ENCODE measurements at places on chromosomes 2 and 18.

DNA sequence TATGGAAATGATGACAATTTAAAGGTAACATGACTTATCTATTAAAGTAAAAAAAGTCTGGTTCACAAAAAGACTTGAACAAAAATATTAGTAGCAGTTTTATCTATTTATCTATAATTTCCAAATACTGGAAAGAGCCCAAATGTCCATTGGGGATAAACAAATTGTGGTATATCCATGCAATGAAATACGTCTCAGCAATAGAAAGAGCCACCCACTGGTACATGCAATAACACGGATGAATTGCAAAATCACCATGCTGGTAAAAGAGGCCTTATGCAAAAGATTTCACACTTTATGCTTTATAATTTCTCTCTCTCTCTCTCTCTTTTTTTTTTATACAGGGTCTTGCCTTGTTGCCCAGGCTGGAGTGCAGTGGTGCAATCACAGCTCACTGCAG lies 91.4 kb upstream of the ASAP2 start:
- DNase-seq, result no peak

- DNase-seq, result peak; percentile 23
Observed at GRCh38 chr2:98412751-98413458, 31.8 kb upstream of the INPP4A start.

DNA sequence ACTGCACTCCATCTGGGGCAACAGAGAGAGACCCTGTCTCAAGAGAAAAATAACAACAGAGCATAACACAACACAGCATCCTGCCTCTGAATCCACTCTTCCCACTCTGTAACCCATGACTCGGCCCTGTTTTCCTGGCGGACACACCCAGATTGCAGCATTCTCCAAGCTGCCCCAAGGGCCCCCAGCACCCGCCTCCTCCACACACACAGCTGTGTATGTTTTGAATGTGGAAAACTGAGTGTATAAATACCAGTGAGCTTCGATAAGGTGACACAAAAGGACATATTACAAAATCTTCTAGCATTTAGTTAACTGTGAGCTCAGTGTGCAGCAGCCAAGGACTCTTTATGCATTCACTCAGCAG lies 13.0 kb downstream of the IMPA2 start:
- no peak for DNase-seq

GRCh38 chr2:170503971-170504809 lies 210.9 kb upstream of the SP5 start:
- no peak for DNase-seq

- DNase-seq, result no peak
Observed at GRCh38 chr2:61438670-61439069, 32.2 kb downstream of the USP34 start.

GRCh38 chr2:26576565-26577441 lies 64.4 kb downstream of the CIB4 start:
- no peak for DNase-seq

- no peak for DNase-seq
Observed at GRCh38 chr2:64145714-64146113, 1.5 kb upstream of the PELI1 start.

- DNase-seq, result no peak
Observed at GRCh38 chr18:48958951-48959350, 8.2 kb upstream of the SMAD7 start.

- no peak for DNase-seq
Observed at GRCh38 chr2:86223140-86223926, 24.1 kb downstream of the MRPL35 start.

DNA sequence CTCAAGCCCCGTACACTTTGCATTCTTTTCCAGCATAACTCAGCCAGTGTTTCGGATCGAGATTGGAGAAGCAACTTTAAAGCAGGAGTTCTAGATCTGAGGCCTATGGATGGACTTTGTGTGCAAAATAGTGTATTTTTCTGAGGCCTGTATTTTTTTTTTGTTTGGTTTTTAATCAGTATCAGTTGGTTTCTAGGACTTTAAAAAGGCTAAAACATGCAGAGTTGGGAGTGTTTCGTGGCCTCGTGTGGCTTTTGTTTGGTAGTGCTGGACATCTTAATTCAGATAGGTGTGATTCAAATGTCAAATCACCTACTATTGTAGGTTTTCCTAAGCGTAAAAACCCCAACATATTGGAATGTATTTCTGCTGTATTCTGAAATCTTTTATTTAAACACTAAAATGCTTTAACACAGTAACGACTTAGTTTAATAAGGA lies 282 bp upstream of the PUS10 start:
- no peak for DNase-seq

DNA sequence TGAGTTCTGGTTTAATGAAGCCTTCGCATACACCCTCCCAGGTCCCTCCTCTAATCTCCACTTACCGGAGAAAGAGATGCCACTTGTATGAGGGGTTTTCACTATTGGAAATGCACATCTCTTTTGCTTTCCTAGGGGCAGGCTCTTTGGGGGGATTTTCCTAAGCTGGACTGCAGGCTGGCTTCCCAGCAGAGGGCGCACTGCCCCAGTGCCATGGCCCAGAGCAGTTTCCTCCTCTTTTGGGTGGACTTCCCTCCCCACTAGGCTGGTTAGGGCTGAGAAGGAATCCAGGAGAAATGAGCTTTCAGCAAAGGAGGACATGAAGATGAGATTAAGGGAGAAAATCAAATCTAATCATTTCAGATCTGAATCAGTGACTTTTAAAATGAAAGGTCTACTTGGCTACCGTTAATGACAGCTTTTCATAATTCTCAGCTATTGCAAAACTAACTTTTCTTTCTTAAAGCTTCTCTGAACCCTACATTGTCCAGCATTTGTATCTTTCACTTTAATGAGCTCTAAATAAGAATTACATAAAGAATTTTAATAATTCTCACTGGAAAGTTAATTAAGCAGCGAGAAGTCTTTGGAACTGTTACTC lies 784.1 kb upstream of the FANCL start:
- DNase-seq, result no peak

DNA sequence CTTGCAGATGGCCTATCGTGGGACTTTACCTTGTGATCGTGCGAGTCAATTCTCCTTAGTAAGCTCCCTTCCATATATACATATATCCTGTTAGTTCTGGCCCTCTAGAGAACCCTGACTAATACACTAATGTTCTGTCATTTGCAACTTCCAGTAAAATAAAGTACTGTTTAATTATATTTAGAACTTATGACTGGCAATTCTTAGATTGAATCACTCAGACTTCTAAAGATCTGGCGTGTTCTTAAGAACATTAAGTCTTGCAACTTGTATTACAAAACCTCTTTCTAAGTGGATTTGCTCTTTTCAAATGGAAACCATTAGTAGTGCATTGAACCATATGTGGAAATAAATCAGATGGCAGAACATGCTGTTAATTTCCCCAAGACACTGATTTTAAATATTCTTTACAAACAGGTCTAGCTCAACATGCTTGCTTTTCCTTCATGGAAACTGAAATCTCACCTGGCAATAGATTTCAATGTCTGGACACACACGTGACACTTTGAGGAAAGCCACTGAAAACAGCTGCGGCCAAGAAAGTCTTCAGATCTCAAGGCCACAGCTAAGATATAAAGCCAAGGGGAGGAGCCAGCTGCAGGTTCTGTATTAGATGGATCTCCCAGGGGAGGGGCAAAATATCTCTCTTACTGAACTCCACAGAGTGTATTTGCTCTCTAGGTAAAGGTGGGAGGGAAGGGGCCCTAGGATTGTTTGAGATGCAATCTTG lies 50.6 kb downstream of the PMAIP1 start:
- DNase-seq, result no peak

- no peak for DNase-seq
Observed at GRCh38 chr2:17879913-17880274, 1.4 kb downstream of the KCNS3 start.

GRCh38 chr2:193199322-193199721 lies 1004.6 kb upstream of the TMEFF2 start:
- no peak for DNase-seq

GRCh38 chr18:22964722-22965121 lies 31.6 kb downstream of the RBBP8 start:
- no peak for DNase-seq

- no peak for DNase-seq
Observed at GRCh38 chr18:70907673-70908072, 618.8 kb downstream of the SOCS6 start.

- no peak for DNase-seq
Observed at GRCh38 chr18:21452796-21453510, 147.6 kb downstream of the ESCO1 start.

GRCh38 chr2:72090271-72090720 lies 57.4 kb downstream of the CYP26B1 start:
- no peak for DNase-seq

DNA sequence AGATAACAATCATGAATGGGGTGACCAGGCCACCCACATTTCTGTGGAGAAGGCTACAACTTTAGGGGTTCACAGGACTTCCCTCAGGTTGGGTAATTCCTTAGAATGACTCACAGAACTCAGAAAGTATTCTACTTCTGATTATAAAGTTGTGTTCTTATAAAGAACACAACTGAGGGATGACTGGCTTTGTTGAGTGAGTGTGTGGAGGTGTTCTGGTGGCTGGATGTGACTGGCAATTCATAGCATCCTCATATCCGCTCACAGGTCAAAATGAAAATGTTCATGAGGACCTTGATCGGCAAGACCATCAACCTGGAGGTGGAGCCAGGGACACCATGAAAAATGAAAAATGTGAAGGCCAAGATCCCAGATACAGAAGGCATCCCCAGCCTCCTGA lies 143.3 kb upstream of the CAB39 start:
- no peak for DNase-seq

- DNase-seq, result no peak
Observed at GRCh38 chr18:24443870-24444269, 16.6 kb upstream of the HRH4 start.

- DNase-seq, result no peak
Observed at GRCh38 chr2:236576953-236577352, 7.3 kb downstream of the ACKR3 start.

DNA sequence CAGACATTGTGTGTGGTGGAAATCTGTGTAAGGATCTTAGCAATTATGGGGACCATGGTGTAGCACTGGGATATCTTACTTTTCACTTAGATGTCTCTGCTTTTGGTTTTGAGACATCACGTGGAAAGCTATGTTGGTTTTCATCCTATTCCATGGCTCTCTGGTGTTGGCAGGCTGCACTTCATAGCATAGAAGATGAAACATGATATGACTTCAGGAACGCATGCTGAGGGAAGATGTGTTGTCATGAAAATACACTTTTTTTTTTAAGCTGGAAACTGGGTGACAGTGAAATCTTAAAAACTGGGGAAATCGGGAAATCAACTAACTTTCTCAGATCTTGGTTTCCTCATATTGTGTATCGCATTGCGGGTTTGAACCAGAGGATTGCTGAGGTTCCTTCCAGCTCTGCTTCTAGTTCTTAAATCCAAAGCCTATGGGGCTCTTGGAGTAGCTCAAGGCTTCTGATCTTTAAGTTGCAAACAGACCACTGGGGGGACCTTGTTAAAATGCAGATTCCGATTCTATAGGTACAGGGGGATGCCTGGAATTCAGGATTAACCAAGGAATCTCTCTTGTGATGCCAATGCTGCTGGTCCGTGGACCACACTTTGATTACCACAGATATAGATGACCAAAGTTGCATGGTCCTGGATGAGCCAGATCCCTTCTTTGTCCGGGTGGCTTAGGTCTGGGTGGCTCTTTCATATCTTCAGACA lies 160.7 kb downstream of the SH3RF3 start:
- no peak for DNase-seq

- DNase-seq, result no peak
Observed at GRCh38 chr2:182650704-182651103, 65.4 kb upstream of the DNAJC10 start.

DNA sequence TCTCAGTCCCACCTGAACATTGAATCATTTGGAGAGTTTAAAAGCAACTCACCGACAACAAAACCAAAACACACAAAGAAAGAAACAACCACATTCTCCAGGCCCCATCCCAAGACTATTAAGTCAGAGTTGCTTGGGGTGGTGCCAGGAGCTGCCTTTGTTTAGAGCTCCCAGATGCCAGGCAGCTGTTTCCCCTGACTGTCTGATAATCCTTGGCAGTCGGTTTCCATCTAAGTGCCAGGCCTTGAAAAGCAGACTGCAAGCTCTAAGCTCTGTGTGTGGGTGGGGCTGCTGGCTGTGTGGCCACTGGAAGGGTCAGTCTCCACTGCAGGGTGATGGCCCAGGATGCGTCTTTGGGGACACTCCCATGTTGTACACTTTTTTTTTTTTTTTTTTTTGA lies 255.3 kb upstream of the AGAP1 start:
- no peak for DNase-seq

DNA sequence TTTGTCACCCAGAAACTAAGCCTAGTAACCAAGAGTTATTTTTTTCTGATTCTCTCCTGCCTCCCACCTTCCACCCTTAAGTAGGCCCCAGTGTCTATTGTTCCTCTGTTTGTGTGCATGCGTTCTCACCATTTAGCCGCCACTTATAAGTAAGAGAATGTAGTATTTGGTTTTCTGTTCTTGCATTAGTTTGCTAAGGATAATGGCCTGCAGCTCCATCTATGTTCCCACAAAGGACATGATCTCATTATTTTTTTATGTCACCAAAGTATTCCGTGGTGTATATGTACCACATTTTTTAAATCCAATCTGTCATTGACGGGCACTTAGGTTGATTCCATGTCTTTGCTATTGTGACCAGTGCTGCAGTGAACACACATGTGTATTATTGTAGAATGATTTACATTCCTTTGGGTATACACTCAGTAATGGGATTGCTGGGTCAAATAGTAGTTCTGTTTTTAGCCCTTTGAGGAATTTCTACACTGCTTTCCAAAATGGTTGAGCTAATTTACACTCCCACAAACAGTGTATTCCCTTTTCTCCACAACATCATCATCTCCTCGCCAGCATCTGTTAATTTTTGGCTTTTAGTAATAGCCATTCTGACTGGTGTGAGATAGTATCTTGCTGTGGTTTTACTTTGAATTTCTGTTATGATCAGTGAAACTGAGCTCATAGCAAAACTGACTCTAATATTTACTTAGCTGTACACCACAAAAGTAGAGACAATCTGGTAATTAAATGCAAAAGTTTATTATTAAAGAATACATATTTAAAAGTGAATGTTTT lies 660.1 kb upstream of the SLC8A1 start:
- DNase-seq, result no peak

DNA sequence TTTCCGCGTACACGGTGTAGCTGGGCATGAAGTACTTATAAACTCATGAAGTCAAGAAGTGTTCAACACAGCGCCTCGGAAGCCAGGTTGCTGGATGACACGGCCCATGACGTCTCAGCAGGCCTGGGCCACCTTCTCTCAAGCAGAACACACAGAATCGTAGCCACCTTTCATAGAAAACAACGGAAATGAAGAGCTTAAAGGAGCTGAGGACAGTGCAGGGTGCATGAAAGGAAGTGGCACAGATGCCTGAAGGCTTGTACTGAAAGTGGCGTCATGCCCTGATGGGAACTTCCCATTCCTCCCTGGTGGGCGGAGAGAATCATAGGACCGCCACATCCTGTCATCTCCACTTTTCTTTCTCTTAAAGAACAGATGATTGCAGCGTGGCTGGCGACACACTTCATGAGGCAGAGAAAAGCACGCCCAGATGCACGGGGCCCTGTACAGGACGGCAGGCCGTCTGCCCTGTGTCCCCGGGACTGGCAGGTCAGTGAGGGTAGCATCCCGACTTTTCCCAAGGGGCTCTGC lies 31.1 kb downstream of the HDAC4 start:
- peak; percentile 75 for DNase-seq

- no peak for DNase-seq
Observed at GRCh38 chr18:49456794-49457193, 3.7 kb downstream of the DYM start.

- DNase-seq, result no peak
Observed at GRCh38 chr2:7530001-7530400, 612.8 kb downstream of the RNF144A start.

GRCh38 chr18:58633874-58634273 lies 5.0 kb upstream of the ALPK2 start:
- no peak for DNase-seq

Data from T-helper 2 cell (primary cell).